ENCODE measurements at places on chromosomes 2 and 18.

DNA sequence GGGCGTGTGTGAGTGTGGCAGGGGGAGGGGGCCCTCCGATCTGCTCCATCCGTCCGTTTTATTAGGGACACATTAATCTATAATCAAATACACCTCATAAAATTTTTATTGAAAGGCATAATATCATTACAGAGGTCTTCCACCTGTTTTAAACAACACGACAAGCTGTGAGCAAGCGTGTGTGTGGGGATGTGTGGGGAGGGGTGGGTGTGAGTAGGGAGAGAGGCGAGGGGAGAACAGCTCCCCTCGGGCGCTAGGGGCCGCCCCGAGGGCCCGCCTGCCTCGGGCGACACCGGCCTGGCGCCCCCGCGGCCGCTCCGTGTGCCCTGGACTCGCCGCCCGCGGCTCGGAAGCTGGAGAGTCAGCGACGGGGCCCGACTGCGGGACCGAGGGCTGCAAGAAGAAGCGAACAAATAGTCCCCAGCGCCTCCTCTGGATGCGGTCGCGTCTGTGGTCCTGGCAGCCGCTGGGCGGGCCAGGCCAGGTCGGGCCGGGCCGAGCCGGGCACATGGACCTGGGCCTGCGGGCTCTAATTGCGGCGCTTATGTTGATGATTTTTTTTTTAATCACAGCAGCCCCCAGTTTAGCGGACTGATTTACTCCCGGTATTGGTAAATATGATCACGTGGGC is 352 bp upstream of the HOXD9 start:
- peak; percentile 57 for ATAC-seq

DNA sequence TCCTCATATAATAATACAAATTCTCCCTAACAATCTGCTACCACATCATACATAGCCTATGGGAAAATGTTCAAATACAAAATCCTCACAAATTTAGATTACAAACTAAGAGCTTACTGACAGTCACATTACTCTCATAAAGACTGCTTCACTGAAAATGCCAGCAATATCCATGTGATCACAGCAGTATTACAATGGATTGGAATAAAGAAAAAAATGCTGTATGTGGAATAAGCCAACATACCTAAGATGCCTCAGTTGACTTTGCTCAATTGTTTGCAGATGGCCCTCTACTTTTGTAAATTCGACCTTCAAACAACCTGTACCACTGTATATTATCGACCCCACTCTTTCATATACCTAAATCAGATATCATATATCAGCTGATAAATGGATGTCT is 88.7 kb downstream of the DYM start:
- ATAC-seq: peak; percentile 67

- ATAC-seq: no peak
Measured at GRCh38 chr18:7488571-7488970, 78.5 kb upstream of the PTPRM start.

DNA sequence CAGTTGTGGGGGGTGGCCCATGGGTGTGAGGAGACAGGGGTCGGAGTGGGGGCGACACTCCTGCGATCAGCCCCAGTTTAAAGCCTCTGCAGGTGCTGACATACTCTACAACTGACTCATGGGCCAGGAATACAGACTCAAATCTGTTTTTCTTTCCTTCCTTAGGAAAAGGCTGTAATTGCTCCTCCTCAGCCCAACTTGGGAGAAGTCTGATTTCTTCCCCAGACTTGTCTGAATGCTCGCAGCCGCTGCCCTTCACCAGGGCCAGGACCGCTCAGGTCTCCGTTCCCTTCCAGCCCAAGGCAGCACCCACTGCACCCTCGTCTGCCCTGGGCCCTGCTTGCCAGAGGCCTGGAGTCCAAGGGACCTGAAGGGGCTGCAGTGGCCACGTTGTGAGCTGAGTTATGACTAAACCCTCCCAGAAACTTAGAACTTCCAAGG is 41.3 kb downstream of the RHOB start:
- ATAC-seq: no peak

- no peak for ATAC-seq
Measured at GRCh38 chr2:11109002-11109401, 46.3 kb upstream of the SLC66A3 start.

DNA sequence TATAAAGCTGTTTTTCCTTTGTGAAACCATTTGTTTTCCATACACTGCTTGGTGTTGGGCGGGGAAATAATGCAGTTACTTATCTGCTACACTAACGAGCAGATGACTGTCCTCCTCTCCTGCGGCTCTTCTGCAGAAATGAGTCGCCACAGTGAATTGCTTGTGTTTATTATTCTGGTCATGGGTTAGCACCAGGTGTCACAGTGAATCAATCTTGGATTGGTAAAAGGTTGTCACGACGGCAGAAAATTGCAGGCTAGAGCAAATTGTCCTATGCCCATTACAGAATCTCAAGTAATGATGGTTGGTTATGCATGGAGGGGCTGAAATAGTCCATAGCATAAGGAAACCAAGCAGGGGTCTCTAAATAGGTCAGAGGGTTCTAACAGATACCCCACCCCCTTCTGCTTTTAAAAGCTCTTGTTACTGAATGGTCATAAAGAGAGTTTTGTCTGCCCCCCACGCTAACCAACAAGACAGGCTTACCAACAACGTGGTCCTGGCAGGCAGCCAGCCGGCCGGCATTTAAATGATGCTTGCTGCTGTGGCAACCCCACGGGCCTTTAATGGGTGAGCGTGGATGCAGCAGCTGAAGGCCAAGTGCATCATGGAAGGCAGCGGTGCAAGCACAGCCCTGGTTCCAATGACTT is 29.5 kb downstream of the RAB31 start:
- ATAC-seq: peak; percentile 18
